ENCODE measurements at places on chromosomes 5 and 9.
A peak's percentile ranks its signal among the peaks of the same experiment; 100 is the strongest.

DNA sequence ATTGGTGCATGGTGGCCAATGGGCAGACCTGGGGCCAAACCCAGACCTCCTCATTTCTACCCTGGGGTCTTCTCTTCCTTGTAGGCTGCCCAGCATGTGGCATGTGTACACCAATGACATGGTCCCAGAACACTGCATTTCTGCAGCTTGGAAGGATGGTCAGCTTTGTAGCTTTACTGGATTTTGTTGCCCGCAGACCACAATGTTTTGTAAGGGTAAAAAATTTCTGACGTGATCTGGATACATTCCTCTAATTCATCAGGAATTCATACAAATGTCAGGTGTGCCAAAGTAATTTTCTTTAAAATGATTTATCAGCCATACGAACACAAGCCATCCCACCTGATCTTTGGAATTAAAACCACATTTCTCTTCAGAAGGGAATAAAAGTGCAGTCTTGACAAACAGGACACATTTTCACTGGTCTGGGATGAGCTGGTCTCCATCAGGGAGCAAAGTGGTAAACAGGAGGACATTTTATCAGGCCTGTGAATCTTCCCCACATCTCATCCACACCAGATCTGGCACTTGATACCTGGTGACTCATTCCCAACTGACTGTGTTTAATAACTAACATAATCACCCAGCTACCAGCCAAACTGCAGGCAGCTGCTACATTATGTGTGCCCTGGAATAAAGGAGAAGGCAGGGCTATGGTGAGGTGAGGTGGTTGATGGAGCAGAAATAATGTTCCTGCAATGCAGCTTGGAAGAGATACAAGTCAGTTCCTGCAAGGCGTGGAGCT, 103.9 kb downstream of the SPOCK1 start:
- DNase-seq = no peak

GRCh38 chr9:37988041-37988440, 81.0 kb downstream of the SHB start:
- DNase-seq = no peak

- peak; percentile 62 for DNase-seq
Measured at GRCh38 chr5:97764700-97765099, 581.7 kb upstream of the RIOK2 start.

- no peak for DNase-seq
Measured at GRCh38 chr9:76404401-76404800, 10.2 kb upstream of the RFK start.

DNA sequence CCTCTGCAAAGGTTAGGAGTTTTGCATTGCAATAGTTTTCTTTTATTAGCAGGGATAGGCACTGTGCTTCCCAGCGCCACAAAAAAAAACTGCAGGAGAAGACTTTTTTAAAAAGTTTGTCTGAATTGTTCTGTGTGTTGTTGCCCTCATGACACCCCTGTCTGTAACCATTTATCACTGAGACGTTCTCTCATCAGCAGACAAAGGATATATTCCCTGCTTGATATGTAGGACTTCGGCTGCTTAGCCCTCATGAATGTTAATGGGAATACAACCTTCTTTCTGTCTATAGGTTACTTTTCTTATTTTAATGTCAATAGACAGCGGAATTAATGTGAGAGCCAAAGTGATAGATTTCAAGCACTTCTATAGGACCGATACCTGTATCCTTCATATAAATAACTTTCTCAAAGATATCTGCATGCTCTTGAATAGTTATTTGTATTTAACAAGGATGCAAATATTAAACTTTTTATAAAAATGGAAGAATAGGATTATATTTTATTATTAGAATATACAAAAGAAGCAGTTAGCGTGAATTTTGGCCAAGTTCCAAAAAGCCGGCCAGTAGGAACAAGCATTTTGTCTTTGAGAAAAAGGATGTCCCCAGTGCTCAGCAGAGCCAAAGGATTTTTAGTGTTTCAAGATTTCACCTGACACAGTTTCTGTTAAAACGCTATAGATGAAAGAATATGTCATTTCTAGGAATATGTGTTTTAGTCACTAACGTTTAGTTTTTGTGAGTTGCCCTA, 1.5 kb upstream of the LYSMD3 start:
- no peak for DNase-seq

DNA sequence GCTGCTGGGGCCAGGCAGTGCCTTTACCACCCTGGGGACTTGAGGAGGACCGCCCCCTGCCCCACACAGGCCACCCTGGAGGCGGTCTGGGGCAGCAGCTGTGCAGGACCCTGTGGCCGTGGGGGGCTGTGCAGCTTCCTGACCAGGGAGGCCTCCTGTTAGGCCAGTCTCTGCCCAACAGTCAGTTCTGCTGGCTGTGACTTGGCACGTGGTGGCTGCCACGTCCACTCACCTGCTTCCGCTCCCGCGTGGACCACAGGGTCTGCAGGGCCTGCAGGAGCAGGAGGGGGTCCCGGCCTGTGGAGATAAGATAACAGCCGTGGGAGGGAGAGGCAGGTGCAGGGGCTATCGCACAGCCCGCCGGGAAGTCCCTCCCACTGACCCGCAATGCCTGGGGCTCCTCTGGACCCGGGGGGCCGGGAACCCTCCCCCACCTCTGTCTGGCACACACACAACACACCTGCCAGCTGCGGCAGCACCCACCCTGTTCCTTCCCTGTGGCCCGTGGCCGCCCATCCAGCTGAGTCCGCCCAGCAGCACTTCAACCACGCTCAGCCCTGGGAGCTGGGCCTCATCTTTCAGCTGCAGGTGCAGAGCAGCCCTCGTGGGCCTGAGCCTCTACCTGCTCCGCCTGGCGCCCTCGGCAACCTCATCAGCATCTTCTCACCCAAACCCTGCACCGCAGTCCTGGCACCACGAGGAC, 39.7 kb downstream of the EXD3 start:
- DNase-seq = no peak

DNA sequence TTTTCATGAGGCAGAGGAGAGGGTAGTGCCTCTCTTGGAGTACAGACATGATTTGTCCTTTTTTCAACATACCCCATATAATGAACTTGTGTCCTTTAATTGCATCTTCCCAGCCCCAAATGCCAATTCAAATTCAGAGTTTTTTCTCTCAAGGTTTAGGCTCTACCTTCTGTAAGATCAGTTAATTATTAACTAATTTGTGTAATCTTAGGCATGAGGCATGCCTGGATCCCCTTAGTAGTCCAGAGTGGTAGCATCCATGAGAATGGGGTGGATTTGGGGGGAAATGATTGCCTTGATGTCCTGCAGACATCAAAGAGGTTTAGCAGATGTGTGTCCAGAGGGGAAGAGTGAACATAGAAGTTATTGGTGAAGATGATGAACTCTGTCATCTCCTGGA, 533.3 kb downstream of the LRRC70 start:
- DNase-seq = no peak

DNA sequence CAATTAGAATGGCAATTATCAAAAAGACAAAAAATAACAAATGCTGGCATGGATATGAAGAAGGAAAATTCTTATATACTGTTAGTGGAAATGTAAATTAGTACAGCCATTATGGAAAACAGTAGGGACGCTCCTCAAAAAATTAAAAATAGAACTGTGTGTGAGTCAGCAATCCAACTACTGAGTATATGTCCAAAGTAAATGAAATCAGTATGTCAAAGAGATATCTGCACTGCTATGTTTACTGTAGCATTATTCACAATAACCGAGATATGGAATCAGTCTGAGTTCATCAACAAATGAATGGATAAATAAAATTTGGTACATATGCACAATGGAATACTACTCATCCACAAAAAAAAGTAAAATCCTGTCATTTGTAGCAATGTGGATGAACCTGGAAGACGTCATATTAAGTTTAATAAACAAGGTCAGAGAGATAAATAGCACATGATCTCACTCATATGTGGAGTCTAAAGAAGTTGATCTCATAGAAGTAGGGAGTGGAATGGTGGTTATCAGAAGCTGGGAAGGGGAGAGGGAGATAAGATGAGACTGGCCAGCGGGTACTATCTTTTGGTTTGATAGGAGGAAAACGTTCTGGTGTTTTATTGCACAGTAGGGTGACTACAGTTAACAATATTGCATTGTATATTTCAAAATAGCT, 16.6 kb upstream of the SHC3 start:
- no peak for DNase-seq

- no peak for DNase-seq
Measured at GRCh38 chr5:179171816-179172745, 111.9 kb downstream of the ZNF354C start.

DNA sequence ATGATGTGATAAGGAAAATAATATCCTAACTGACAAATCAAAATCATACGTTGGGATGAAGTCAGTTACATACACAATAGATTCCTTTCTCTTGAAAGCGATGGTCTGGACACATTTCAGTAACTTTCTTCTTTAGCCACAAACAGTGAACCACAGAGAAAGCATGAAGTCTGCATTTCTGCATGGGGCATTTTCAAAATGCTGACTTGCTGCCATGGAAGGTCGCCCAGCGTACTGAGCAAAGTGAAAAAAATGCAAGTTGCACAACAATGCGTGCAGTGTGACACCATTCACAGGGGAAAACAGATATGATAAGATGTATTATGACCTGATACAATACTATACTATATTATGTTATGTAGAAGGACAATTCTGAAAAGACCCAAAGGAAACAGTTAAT, 146.3 kb downstream of the SNX18 start:
- DNase-seq = peak; percentile 94

- DNase-seq = no peak
Measured at GRCh38 chr5:58383448-58383847, 76.4 kb downstream of the PLK2 start.

DNA sequence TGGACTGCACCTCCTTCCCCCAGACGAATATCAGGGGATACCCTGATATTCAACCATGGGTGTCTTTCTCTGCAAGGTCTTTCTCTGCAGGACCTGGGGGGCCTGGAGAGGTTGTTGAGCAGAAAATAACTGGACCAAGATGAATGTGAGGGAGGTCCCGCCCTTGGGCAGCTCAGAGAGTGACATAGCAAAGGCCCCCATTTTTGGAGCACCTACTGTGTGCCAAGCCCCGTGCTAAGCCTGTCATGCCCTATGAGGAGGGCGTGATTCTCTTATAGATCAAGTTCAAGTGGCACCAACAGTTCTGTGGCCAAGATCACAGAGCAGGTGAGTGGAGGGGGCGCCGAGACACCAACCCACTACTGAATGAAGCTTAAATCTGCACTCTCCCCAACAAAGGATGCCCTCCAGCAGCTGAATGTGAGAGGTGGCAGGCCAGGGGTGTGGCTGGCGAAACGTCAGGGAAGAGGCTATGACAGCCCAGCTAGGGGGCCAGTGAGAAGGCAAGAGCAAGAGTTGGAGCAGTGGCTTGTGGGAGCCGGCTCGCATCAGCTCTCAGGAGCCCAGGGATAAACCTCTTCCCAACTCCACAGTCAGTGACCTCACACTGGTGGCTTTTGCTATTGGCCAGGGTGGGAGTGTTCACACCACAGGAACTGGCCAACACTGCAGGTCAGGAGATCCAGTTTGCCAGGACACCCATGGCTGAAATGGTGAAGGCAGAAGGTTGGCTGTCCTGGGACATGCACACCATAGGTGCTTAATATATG, 5.3 kb downstream of the SARDH start:
- no peak for DNase-seq

DNA sequence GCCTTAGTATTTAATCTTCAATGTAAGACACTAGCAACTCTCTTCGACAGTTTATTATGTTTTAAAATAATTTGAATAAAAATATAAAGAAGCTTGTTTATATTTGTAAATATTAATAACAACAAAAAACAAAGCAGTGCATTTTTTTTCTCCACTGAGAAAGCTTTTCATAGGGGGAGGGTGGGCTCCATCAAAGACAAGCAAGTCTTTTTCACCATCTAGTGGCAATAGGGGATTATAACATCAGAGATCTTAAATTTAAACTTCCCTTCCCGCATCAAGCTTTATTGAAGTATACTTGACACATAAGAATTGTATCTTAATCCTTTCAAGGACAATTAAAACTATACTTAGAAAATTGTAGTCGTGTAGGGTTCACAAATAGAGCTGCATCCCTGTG, 9.3 kb upstream of the OR13F1 start:
- peak; percentile 2 for DNase-seq

GRCh38 chr5:158139161-158139560, 280.2 kb upstream of the CLINT1 start:
- DNase-seq = peak; percentile 69

DNA sequence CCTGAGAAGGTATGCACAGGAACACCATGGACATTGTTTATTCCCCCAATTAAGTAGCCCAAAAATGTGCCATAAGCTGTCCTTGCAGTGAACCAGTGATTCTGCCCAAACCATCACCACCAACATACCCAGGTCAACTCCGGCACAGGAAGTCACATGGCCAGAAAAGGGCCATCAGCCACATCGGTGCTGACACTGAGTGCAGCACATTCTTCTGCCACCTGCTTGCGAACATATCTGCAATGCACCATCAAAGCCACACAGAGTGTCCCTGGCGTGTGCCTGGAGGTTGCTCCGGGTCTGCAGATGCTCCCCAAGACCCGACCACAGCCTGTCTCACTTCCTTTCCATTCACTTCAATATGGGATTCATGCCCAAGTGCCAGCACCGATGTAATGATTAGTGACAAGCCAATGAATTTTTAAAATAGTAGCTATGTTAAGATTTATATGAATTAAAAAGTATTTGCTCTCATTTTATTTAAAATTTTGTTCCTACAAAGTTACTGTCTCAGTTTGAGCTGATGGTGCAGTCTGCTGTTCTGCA, 37.6 kb downstream of the SYK start:
- DNase-seq = no peak

DNA sequence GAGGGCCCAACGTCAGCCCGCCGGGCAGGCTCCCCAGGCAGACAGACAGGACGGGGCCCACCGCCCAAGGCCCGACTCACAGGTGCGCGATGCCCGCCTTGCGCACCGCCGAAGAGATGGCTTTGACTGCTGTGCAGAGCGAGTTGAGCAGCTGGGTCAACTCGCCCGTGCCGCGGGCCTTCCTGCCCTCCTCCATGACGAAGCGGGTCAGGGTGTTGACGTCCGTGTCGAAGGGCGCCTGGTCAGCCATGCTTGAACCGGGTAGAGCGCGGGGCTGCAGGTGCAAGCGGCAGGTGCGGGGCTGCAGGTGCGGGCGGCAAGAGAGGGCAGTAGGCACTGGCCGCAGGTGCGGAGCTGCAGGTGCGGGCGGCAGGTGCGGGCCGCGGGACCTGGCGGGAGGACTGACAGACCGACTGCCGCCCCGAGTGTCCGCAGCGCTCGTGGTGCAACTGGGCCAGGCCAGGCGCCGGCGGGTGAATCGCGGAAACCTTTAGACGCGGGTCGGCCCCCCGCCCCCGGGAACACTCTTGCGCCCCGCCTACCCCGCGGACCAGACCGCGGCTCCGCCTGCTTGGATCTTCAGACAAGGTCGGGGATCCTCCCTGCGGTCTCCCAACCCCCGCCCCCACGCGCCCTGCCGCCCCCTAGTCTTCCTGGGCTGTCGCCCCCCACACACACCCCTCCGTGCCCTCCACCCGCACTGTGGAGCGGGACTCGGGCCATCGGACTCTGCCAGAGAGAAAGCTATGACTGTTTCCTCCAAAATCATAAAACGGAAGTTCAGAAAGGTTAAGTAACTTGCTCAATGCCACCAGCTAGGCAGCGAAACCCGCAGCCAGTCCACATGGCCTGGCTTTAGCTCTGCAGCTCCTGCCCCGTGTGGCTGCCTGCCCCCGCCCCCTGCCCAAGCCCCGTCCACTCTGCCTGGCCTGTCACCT, at the start of gene FBP1:
TSS of gene FBP1 (minus strand) at position 458 of the 938 bp plus-strand sequence. CDS start at position 250, 208 bp downstream.
- no peak for DNase-seq

- DNase-seq = no peak
Measured at GRCh38 chr5:176780176-176781053, 29.9 kb upstream of the UNC5A start.

GRCh38 chr5:180324601-180324950, 28.6 kb downstream of the GFPT2 start:
- DNase-seq = no peak

GRCh38 chr5:169408731-169409130, 107.8 kb upstream of the SLIT3 start:
- DNase-seq = peak; percentile 46

GRCh38 chr5:17388717-17389116, 109.3 kb upstream of the TAF11L2 start:
- no peak for DNase-seq
